HepG2 (cell line): ENCODE measurements at places on chromosomes 3 and 15.

DNA sequence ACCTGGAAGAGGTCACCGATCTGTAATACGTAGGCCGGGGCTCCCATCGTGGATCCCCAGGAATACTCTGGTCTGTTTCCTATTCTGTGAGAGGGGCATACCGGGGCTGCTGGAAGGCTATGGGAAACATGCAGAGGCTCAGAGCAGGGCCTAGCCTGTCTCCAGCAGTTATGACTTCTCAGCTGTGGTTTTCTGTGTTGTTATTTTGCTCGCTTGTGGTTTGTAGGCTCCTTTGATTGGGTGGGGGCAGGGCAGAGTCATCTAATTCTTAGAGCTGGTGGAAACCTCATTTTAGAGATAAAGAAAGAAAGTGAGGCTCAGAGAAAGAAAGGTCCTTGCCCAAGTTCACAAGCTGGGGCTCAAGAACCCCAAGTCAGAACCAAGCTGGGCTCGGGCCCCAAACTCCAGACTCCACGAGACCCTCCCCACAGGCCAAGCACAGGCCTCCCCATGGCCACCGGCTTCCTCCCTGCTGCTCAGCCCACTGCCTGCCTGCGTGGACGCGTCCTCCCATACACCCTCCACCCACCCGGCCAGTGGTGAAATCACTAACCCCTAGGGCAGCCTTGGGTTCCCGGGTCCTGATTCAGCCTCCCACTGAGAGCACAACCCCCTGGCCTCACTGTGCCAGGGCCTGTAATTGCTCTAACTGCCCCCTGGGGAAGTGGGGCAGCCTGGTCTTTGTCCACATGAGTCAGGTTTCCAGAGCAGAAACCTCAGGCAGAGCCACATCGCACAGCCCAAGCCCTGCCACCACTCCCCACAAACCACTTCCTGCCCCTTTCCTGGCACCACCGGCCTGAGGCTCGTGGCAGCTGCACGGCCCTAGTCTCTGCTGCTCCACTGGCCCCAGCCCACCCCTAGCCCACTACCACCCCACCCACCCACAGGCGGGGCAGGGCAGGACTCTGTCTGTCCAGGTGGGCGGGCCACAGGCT, 270.8 kb downstream of the UACA start:
- no peak for DNase-seq
- no peaks in the 10 kb centered on the region for H3K36me3 ChIP-seq
- no peak overlapping the region for H3K27ac ChIP-seq
- no peak overlapping the region for H3K4me3 ChIP-seq

DNA sequence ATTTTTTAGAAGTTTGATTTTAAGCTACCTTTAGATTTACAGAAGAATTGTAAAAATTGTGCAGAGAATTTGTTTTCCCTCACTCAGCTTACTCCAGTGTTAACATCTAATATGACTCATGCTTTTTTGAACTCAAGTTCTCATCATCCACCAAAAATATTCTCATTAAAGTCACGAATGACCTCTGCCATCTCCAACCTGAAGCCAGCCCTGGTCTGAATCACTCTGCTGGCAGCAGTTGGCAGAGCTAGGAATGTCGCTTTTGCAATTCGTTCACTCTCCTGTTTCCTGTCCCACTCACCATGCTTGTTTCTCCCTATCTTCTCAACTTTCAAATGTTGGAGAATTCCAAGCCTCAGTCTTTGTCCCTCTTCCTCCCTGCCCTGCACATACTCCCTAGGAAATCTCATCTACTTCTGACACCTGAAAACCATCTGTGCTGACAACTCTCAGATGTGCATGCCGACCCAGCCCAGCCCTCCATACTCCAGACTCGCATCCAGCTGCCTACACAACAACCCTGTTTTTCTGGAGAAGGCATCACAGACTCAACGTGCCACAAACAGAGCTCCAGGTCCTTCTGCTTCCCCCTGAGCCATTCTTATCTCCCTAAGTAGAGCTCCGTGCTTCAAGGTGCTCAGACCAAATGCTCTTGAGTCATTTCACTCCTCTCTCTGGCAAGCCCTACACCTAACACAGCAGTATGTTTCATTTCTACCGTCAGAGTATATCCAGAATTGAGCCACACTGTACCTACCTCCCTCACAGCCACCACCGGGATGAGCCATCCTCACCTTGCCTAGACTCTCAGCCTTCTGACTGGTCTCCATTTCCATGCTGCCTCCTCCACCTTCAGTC, 24.9 kb downstream of the PRR23E start:
- H3K4me3 ChIP-seq, result no peak overlapping the region
- no peak overlapping the region for H3K27ac ChIP-seq
- H3K36me3 ChIP-seq, result no peaks in the 10 kb centered on the region
- no peaks in the 10 kb centered on the region for H3K4me1 ChIP-seq
- DNase-seq, result no peak
- peaks cover 51% of the 10 kb centered on the region for H3K27me3 ChIP-seq

DNA sequence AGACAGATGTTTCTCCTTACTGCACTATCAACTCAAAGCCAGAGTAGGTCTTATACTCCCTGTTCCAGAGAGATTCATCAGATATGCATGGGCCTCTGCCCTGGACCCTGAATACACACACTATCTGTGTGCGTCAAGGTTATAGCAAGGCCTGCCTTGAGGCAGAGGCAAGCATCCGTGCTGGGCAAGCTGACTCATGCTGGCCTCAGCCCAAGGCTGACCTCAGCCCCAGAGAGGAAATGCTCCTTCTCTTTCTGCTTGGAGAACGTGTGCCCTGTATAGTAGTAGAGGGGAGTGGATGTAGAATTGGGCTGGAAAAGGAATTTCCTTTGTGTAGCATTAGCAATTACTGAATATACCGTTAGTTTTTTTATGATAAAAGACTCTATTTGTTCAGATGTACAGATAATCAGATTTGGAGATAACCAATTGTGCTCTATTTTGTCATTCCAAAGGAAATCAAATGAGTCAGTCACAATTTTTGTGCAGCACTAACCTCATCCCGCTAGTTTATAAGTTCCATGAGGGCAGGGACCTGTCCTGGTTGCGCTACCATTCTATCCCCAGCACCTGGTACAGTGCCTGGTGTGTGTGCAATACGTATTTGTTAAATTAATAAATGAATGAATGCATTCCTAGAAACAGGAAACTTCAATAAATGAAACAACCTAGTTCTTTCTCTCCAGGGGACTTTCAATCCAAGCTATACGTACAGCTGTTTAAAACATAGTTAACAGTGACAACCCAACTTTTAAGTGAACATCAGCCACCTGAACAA, 13.3 kb upstream of the PAQR9 start:
- no peaks in the 10 kb centered on the region for H3K36me3 ChIP-seq
- peak; percentile 76 for DNase-seq
- H3K4me3 ChIP-seq, result no peak overlapping the region
- peaks cover 49% of the 10 kb centered on the region for H3K4me1 ChIP-seq
- H3K27me3 ChIP-seq, result peaks cover 9% of the 10 kb centered on the region; the same call in 1 of the 3 replicates

- no peak overlapping the region for H3K4me3 ChIP-seq
- no peak overlapping the region for H3K27ac ChIP-seq
- no peaks in the 10 kb centered on the region for H3K4me1 ChIP-seq
- H3K27me3 ChIP-seq, result peaks cover 3% of the 10 kb centered on the region; the same call in 1 of the 3 replicates
- H3K36me3 ChIP-seq, result no peaks in the 10 kb centered on the region
These were observed 76.1 kb downstream of the CHRD start for GRCh38 chr3:184455991-184456390.

- no peaks in the 10 kb centered on the region for H3K36me3 ChIP-seq
- DNase-seq, result no peak
- H3K27me3 ChIP-seq, result no peaks in the 10 kb centered on the region
- H3K4me1 ChIP-seq, result peaks cover 85% of the 10 kb centered on the region
- no peak overlapping the region for H3K4me3 ChIP-seq
These were observed 13.0 kb downstream of the TBC1D2B start for GRCh38 chr15:78064544-78064943.

- H3K4me1 ChIP-seq, result peaks cover 27% of the 10 kb centered on the region
- no peaks in the 10 kb centered on the region for H3K27me3 ChIP-seq
- H3K27ac ChIP-seq, result no peak overlapping the region
- H3K4me3 ChIP-seq, result no peak overlapping the region
- DNase-seq, result peak; percentile 52
These were observed 212.5 kb downstream of the OSBPL10 start for GRCh38 chr3:31768479-31769125.

GRCh38 chr3:136920904-136921611, 36.7 kb upstream of the IL20RB start:
- H3K4me3 ChIP-seq, result no peak overlapping the region
- H3K36me3 ChIP-seq, result no peaks in the 10 kb centered on the region
- no peak overlapping the region for H3K27ac ChIP-seq
- no peaks in the 10 kb centered on the region for H3K27me3 ChIP-seq
- no peak for DNase-seq

DNA sequence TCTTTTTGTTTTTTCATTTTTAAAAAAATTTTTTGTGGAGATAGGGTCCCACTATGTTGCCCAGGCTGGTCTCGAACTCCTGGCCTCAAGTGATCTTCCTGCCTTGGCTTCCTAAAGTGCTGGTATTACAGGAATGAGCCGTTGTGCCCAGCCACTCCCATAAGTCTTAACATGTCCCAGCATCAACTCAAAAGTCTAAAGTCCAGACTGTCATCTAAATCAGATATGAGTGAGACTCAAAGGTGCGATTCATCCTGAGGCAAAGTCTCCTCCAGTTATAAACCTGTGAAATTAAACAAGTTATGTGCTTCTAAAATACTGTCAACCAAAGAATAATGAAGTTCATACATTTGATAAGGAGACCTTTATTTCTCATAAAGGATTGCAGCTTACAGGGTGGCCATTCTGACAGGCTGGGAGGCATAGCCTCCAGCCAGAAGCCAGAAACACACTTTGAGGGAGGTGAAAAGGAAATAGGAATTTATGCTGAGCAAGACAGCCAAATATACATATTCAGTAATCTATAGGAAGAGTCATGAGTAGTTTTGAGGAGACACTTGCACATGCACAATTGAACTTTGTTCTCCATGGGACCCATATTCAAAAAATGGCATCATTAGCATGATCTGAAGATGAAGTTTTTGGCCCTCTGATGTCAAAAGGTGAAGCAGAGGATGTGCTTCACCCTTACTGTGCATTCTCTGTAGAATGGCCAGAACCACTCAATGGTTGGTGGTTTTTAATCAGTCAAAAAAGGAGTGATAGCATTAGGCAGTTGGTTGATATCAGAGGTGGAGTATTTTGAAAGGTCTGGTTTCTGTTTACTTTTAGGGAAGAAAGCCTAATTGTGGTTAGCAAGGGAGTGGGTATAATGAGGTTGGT, 11.0 kb upstream of the ZNF662 start:
- DNase-seq, result peak; percentile 42
- no peak overlapping the region for H3K4me3 ChIP-seq
- no peaks in the 10 kb centered on the region; the same call in 1 of the 2 replicates for H3K27me3 ChIP-seq
- peaks cover 24% of the 10 kb centered on the region for H3K4me1 ChIP-seq
- no peak overlapping the region for H3K27ac ChIP-seq
